Glutamatergic neuron (in vitro differentiated cells): ENCODE measurements at places on chromosomes 11 and 22. TPM values are rescaled to one million over a fixed set of nuclear protein-coding genes. Genes with fewer than 3 reads are reported as not detected.

Gene BATF2
- not detected for total RNA-seq

Gene DERL3
- 1.2 TPM for total RNA-seq

Gene LRRC74B
- total RNA-seq, result not detected

Gene GRK2
- total RNA-seq, result 52.2 TPM

Gene NDUFS8
- 136 TPM for total RNA-seq

Gene TPCN2
- total RNA-seq, result 17.2 TPM

Gene CADM1
- 1,339 TPM for total RNA-seq

Gene SLC5A4
- not detected for total RNA-seq

Gene NXPE4
- total RNA-seq, result not detected

Gene OR4C6
- not detected for total RNA-seq

Gene RASD2
- total RNA-seq, result 0.20 TPM

Gene KCNK7
- 0.69 TPM for total RNA-seq

Gene ARHGAP42
- total RNA-seq, result 21.4 TPM

Gene POU2AF1
- total RNA-seq, result not detected

Gene LUZP2
- 0.96 TPM for total RNA-seq

Gene ZBTB16
- total RNA-seq, result 9.0 TPM

Gene DAGLA
- total RNA-seq, result 9.6 TPM

Gene CCDC73
- total RNA-seq, result not detected

Gene RFPL2
- 1.4 TPM for total RNA-seq

Gene CTTN
- total RNA-seq, result 296 TPM

Gene KCNJ11
- total RNA-seq, result 1.2 TPM

Gene PLAAT5
- 11.2 TPM for total RNA-seq

Gene PHF21B
- 113 TPM for total RNA-seq

Gene SCGB2A2
- total RNA-seq, result not detected

Gene SPINDOC
- 83.7 TPM for total RNA-seq

Gene HBG1
- total RNA-seq, result not detected

Gene GGTLC3
- total RNA-seq, result not detected

Gene VWCE
- total RNA-seq, result 27.3 TPM

Gene SEC14L2
- total RNA-seq, result 0.76 TPM

Gene MUC5AC
- not detected for total RNA-seq

Gene SPDYC
- total RNA-seq, result not detected

Gene SYT7
- total RNA-seq, result 93.6 TPM

Gene PARVA
- 15.0 TPM for total RNA-seq

Gene BARX2
- not detected for total RNA-seq

Gene SF3B2
- 187 TPM for total RNA-seq

Gene RPL27A
- 398 TPM for total RNA-seq

Gene OR52E8
- total RNA-seq, result not detected

Gene GLYAT
- total RNA-seq, result not detected

Gene KCNK4
- total RNA-seq, result 0.47 TPM

Gene CD81
- 347 TPM for total RNA-seq

Gene TRPM5
- total RNA-seq, result not detected

Gene TREH
- total RNA-seq, result not detected

Gene ZW10
- total RNA-seq, result 10.5 TPM
